Activated T-cell treated with anti-CD3 and anti-CD28 coated beads, Interleukin-2, amount 50 U/mL, for 72 hours (primary cell): ENCODE measurements at places on chromosomes 2 and 18.

DNA sequence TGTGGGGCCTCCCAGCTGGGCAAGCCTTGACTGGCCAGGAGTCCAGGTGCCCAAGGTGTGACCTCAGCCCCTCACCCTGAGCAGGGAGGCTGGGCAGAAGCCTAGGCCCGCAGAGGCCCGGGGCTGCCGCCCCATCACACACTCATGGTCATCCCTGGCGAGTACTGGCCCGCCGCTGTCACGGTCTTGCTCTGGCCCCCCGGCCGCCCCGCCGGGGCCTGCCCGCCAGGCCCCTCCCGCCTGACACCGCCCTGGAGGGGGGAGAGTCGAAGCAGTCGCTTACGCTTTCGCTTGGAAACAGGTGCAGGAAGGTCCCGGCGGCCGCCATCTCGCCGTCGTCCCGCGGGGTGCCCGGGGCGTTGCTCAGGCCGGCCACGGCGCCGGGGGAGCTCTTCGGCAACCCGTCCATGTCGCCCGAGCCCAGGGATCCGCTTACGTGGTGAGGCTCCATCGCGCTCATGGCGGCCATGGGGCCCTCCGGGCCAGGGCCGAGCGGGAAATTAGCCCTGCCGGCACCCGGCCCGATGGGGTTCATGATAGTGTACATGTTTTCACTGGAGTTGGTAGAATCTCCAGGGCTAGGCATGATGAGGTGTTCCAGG is 26.6 kb upstream of the ANKRD62 start:
- H3K27me3 ChIP-seq: no peaks in the 10 kb centered on the region
- no peaks in the 10 kb centered on the region for H3K4me1 ChIP-seq
- no peaks in the 10 kb centered on the region for H3K36me3 ChIP-seq
- H3K27ac ChIP-seq: no peak overlapping the region
- H3K4me3 ChIP-seq: no peak overlapping the region
- DNase-seq: no peak

DNA sequence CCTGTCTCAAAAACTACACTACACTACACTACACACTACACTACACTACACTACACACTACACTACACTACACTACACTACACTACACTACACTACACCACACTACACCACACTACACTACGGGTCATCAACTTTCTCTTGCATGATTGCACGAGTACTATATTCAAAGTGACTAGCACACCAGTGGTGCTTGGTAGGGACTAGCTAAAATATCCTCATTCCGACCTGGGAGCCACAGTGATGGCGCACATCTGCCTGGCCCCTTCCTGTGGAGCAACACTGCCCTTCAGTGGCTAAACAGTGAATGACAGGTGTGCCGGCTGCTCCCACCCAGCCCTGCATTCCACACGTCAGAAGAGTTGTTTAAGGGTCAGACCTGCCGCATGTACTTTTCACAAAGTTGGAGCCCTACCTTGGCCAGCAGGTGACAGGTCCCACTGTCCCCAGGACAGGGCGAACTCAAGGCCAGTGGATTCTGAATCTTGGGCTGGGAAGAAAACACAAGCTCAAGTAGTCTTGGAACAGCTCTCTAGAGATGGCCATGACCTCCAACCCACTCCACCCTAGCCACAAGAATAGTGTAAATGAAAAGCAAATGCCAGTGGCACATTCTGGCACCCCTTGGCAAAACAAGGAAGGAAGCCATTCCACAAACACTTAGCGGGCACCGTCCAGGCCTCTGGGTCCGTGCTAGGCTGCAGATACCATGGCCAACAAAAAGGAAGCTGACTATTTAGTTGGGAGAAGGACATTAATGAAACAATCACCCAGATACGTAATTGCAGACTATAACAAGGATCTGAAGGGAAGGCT is 79.7 kb upstream of the MSH2 start:
- H3K27ac ChIP-seq: no peak overlapping the region
- no peak overlapping the region for H3K4me3 ChIP-seq
- H3K36me3 ChIP-seq: no peaks in the 10 kb centered on the region
- no peaks in the 10 kb centered on the region for H3K4me1 ChIP-seq
- H3K27me3 ChIP-seq: peaks cover 15% of the 10 kb centered on the region
- DNase-seq: peak; percentile 73

DNA sequence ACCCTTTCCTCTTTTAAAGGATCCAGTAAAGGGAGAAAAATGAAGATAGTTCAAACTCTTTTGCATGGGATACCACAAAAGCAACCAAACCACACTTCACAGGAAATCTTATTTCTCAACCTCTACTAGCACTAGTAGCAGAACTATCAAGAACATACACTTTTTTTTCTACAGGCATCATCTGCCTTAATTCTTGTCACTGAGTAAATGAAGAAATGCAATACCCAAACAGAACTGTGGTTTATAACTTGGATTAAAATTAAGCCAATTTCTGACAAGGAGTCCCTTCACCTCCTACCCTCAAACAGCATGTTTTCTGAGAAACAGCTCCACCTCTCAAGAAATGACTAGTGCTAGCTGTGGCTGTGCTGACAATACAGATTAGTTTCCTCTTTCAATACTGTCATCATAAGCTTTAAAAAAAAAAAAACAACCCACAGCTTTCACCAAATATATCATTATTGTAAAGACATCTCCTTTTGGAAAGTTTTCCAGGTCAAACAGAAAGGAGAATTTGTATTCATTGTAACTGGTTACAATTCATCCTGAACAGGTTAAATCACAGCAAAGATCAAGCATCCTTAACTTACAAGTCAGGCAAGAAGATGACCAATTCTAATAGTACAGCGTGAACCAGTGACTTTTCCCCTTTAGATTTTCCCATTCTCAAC is 44.4 kb downstream of the PTPN2 start:
- peak overlapping the region; percentile 93 for H3K4me3 ChIP-seq
- H3K27ac ChIP-seq: peak overlapping the region; percentile 100
- peaks cover 2% of the 10 kb centered on the region for H3K36me3 ChIP-seq
- no peaks in the 10 kb centered on the region for H3K27me3 ChIP-seq
- DNase-seq: peak; percentile 65

- H3K36me3 ChIP-seq: no peaks in the 10 kb centered on the region
- H3K4me1 ChIP-seq: no peaks in the 10 kb centered on the region
Observed at GRCh38 chr2:125979886-125980285, 676.1 kb upstream of the GYPC start.

DNA sequence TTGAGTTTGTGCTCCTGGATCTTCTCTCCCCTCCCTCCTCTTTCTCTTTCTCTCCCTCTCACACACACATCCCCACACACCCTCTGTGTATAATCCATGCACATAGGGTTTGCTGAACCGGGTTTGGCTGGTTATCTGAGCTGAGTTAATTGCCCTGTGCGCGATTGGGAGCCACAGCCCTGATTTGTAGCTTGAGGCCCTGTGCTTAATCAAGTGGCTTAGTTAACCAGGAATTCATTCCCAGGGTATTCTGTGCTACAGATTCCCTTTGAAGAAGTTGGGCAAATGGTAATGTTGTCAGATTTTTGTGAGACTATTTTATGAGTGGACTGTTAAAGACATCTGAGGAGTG is 6.2 kb downstream of the PARD3B start:
- H3K4me1 ChIP-seq: no peaks in the 10 kb centered on the region
- no peak overlapping the region for H3K27ac ChIP-seq
- H3K36me3 ChIP-seq: no peaks in the 10 kb centered on the region
- H3K27me3 ChIP-seq: peaks cover 23% of the 10 kb centered on the region

DNA sequence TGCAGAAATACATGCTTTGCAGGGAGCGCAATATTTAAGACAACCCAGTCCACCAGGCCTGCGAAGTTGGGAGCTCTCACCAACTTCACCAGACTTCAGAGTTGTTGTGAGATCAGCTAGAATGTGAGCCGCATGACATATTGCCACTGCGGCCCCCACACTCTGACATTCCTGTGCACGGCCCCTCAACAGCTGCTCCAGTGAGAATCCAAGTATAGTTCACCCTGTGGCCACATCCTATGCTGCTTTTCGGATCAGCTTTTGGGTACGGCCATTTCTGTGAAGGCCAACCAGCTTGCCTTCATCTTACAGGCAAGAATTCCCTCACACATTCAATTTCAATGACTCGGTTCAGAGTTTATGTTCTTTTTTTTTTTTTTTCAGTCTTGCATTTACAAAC is 177.8 kb downstream of the SOX11 start:
- H3K36me3 ChIP-seq: no peaks in the 10 kb centered on the region
- H3K4me3 ChIP-seq: no peak overlapping the region
- no peaks in the 10 kb centered on the region for H3K27me3 ChIP-seq

DNA sequence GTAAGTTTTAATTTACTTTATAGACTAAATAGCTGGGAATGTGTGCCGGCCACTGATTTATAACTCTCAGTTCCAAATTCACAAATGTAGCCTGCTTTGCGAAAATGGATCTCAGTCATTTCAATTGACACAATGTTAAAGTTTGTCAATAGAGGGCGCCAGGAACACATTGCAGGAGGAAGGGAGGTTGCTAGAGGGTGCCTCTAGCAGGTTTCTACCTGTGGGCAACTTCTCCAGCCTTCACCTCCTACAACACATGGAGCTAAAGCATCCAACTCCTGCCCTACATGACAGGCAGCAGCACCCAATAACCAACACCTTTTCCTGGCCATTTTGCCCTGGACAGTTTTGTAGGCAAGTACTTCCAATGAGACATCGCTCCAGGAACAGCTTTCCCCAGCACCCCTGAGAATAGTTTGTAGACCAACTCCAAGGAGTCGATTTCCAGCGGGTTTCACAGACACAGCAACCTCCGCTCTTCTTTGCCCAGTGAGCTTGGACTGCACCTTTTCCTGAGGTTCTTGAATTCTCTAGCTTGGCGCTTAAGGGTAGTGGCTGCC is 784.8 kb upstream of the CDH2 start:
- H3K4me3 ChIP-seq: no peak overlapping the region
- H3K36me3 ChIP-seq: peaks cover 2% of the 10 kb centered on the region
- H3K4me1 ChIP-seq: no peaks in the 10 kb centered on the region

GRCh38 chr2:55119711-55120487 is 69.6 kb upstream of the RTN4 start:
- H3K27ac ChIP-seq: no peak overlapping the region
- no peaks in the 10 kb centered on the region for H3K27me3 ChIP-seq
- no peak for DNase-seq
- H3K4me1 ChIP-seq: peaks cover 10% of the 10 kb centered on the region

DNA sequence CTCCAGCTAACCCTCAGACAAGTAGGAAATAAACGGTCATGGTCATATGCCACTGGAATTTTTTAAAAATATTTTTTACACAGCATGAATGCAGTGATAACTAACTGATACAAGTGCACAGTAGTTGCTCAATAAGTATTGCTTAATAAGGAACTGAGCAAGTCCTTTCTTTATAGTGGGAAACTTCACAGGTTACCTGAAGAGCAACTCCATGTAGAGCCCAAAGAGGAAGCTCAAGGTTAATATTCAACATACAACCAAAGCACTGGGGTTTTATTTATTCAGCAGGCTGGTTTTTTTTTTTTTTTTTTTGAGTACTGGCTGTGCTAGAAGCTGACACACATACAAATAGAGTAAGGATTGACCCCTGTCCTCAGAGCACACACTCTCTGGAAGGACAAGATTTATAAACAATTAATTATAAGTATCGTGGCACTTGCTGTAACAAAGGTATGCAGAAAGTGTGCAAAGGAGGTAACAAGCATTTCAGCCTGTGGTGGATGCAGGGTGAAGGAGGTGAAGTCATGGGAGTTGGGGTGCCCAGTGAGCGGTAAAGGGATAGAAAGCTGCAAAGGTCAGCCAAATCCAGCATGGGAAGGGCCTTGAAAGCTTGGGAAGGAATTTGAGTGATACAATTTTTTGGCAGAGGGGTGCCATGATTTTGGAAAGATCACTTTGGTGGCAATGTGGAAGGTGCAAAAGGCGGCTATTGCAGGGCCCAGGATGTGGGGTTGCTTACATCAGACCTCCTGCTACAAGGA is 52.7 kb downstream of the ATOH8 start:
- H3K27me3 ChIP-seq: no peaks in the 10 kb centered on the region
- H3K36me3 ChIP-seq: no peaks in the 10 kb centered on the region
- no peak overlapping the region for H3K4me3 ChIP-seq

GRCh38 chr2:106187273-106187891 is 6.7 kb downstream of the UXS1 start:
- peaks cover 86% of the 10 kb centered on the region for H3K4me1 ChIP-seq
- H3K4me3 ChIP-seq: peak overlapping the region; percentile 23
- no peaks in the 10 kb centered on the region for H3K27me3 ChIP-seq
- H3K27ac ChIP-seq: no peak overlapping the region
- DNase-seq: no peak
- no peaks in the 10 kb centered on the region for H3K36me3 ChIP-seq

- H3K27ac ChIP-seq: no peak overlapping the region
- H3K4me1 ChIP-seq: no peaks in the 10 kb centered on the region
- peak overlapping the region; percentile 51 for H3K4me3 ChIP-seq
- peak; percentile 35 for DNase-seq
Observed at GRCh38 chr2:238239543-238239862, 335 bp downstream of the HES6 start.

DNA sequence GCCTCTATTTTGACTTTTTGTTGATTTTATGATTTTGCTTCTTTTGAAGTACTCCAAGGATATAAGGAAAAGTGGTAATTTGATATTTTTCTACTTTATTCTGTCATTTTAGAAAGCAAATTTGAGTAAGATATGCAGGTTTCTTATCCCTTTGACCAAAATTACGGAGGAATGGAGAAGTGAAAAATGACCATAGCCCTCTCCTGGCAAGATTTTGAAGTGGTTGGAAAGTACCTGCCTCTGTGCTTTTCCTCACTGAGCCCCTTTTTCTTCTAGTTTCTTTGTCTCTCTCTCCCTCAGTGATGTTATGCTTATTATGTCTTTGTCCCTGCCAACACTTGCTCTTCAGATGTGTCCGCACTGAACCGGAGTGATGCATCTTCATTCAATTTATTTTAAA is 898.1 kb downstream of the EPHA4 start:
- H3K27me3 ChIP-seq: peaks cover 7% of the 10 kb centered on the region
- H3K4me1 ChIP-seq: no peaks in the 10 kb centered on the region
- H3K4me3 ChIP-seq: no peak overlapping the region
- no peaks in the 10 kb centered on the region for H3K36me3 ChIP-seq
- no peak overlapping the region for H3K27ac ChIP-seq

DNA sequence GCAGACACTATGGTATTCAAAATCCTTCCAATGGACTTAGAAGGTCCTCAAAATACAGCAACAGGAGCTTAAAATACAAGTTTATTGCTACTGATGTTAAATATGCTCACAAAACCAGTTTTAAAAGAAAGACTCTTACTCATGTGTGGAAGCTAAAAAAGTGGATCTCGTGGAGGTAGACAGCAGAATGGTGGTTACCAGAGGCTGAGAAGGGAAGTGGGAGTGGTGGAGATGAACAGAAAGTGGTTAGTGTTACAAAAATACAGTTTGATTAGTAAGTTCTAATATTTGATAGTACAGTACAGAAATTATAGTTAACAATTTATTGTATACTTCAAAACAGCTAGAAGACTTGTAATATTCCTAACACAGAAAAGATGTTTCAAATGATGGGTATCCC is 12.1 kb downstream of the ADAM17 start:
- no peaks in the 10 kb centered on the region for H3K27me3 ChIP-seq
- no peaks in the 10 kb centered on the region for H3K36me3 ChIP-seq
- DNase-seq: no peak

GRCh38 chr18:44325903-44326635 is 354.6 kb upstream of the SETBP1 start:
- DNase-seq: peak; percentile 25
- H3K4me1 ChIP-seq: no peaks in the 10 kb centered on the region
- H3K4me3 ChIP-seq: no peak overlapping the region
- no peaks in the 10 kb centered on the region for H3K27me3 ChIP-seq
- no peak overlapping the region for H3K27ac ChIP-seq
- no peaks in the 10 kb centered on the region for H3K36me3 ChIP-seq

- no peaks in the 10 kb centered on the region for H3K27me3 ChIP-seq
- peak; percentile 56 for DNase-seq
- peaks cover 15% of the 10 kb centered on the region for H3K4me1 ChIP-seq
- peak overlapping the region; percentile 100 for H3K27ac ChIP-seq
Observed at GRCh38 chr2:42810971-42811811, 18.8 kb upstream of the HAAO start.

GRCh38 chr2:224577541-224577940 is 7.6 kb downstream of the CUL3 start:
- peaks cover 88% of the 10 kb centered on the region for H3K4me1 ChIP-seq
- H3K27me3 ChIP-seq: no peaks in the 10 kb centered on the region
- H3K36me3 ChIP-seq: no peaks in the 10 kb centered on the region
- no peak overlapping the region for H3K4me3 ChIP-seq
- no peak for DNase-seq
